Right atrium auricular region (tissue), 2 donors: ENCODE measurements at places on chromosomes 16 and 17. TPM values are rescaled to one million over a fixed set of nuclear protein-coding genes. Genes with fewer than 3 reads are reported as not detected.
A peak's percentile ranks its signal among the peaks of the same experiment; 100 is the strongest.

- H3K27ac ChIP-seq, result no peak overlapping the region
- H3K4me3 ChIP-seq, result no peak overlapping the region
- H3K36me3 ChIP-seq, result no peaks in the 10 kb centered on the region
- no peak for DNase-seq
- no peaks in the 10 kb centered on the region for H3K27me3 ChIP-seq
Measured at GRCh38 chr17:66129759-66130158, 62.2 kb downstream of the CEP112 start.

DNA sequence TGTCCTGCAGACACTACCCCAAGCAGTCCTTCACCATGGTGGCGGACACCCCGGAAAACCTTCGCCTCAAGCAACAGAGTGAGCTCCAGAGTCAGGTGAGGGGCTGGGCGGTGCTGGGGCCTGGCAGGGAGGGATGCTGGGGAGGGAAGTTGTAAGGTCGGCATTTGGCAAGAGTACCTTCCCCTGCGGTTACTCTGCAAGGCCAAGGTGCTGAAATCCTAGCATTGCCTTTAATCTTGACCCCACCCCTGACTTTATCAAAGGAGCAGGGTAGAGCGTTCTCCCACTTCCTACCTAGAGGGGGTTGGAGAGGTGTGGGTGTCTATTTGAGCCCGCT lies 20.5 kb downstream of the LASP1 start:
- no peak overlapping the region for H3K4me3 ChIP-seq
- no peaks in the 10 kb centered on the region for H3K27me3 ChIP-seq
- peaks cover 58% of the 10 kb centered on the region for H3K36me3 ChIP-seq
- no peak overlapping the region for H3K27ac ChIP-seq
- no peaks in the 10 kb centered on the region for H3K4me1 ChIP-seq
- no peak for DNase-seq

DNA sequence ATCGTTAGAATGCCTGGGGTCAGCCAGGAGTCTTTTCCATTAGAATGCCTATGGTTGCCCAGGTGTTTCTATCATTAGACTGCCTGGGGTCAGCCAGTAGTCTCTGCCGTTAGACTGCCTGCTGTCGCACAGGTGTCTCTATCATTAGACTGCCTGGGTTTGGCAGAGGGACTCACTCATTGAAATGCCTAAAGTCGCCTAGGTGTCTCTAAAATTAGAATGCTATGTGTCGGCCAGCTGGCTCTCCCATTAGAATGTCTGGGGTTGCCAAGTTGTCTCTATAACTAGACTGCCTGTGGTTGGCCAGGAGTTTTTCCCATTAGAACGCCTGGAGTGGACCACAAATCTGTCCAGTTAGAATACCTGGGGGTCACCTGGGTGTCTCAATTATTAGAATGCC lies 2266.5 kb downstream of the TP53TG3F start:
- H3K36me3 ChIP-seq, result no peaks in the 10 kb centered on the region
- H3K4me3 ChIP-seq, result no peak overlapping the region
- peak; percentile 40 for DNase-seq

- no peaks in the 10 kb centered on the region for H3K27me3 ChIP-seq
- H3K36me3 ChIP-seq, result no peaks in the 10 kb centered on the region
- peak overlapping the region; percentile 97 for H3K27ac ChIP-seq
- H3K4me1 ChIP-seq, result no peaks in the 10 kb centered on the region
- peak; percentile 76 for DNase-seq
- peak overlapping the region; percentile 55 for H3K4me3 ChIP-seq
Measured at GRCh38 chr17:74430706-74431567, 951 bp upstream of the GPRC5C start.

- H3K4me3 ChIP-seq, result no peak overlapping the region
- DNase-seq, result no peak
- no peaks in the 10 kb centered on the region for H3K36me3 ChIP-seq
- H3K27ac ChIP-seq, result peak overlapping the region; percentile 43
- no peaks in the 10 kb centered on the region for H3K27me3 ChIP-seq
Measured at GRCh38 chr17:27565874-27566670, 64.9 kb upstream of the LGALS9 start.

GRCh38 chr17:50353600-50354195 lies 7.8 kb downstream of the XYLT2 start:
- DNase-seq, result no peak
- no peak overlapping the region for H3K27ac ChIP-seq
- H3K27me3 ChIP-seq, result no peaks in the 10 kb centered on the region
- peaks cover 54% of the 10 kb centered on the region for H3K36me3 ChIP-seq

GRCh38 chr17:83068641-83069570 lies 10.5 kb upstream of the METRNL start:
- no peak overlapping the region for H3K4me3 ChIP-seq
- no peaks in the 10 kb centered on the region for H3K36me3 ChIP-seq
- H3K27ac ChIP-seq, result no peak overlapping the region
- DNase-seq, result no peak
- H3K27me3 ChIP-seq, result no peaks in the 10 kb centered on the region
- no peaks in the 10 kb centered on the region for H3K4me1 ChIP-seq

GRCh38 chr17:79798299-79799173 lies 1.7 kb upstream of the CBX8 start:
- peak overlapping the region; percentile 80 for H3K4me3 ChIP-seq
- H3K27me3 ChIP-seq, result peaks cover 58% of the 10 kb centered on the region
- H3K36me3 ChIP-seq, result no peaks in the 10 kb centered on the region
- H3K4me1 ChIP-seq, result peaks cover 63% of the 10 kb centered on the region

- no peak overlapping the region for H3K27ac ChIP-seq
- no peaks in the 10 kb centered on the region for H3K36me3 ChIP-seq
- no peak for DNase-seq
Measured at GRCh38 chr16:51938861-51939260, 608.1 kb downstream of the TOX3 start.

DNA sequence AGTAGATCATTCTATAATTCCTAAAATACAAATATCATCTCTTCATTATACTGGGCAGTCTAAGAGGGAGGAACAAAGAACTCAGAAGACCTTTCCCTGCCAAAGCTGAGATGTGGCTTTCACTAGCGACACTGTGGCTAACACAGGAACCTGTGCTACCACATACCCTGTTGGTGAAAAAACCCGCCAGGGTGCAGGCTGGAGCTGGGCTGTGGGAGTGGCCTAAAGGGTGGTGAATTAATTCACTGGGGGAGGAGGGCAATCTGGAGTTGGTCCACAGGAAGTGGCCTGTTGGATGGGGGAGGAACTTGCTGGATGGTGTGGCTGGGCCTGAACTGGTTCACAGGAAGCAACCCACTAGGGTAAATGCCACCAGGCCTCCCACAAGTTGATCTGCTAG lies 7.4 kb downstream of the ZNF594 start:
- no peaks in the 10 kb centered on the region for H3K27me3 ChIP-seq
- H3K36me3 ChIP-seq, result peaks cover 19% of the 10 kb centered on the region
- H3K4me1 ChIP-seq, result no peaks in the 10 kb centered on the region
- no peak overlapping the region for H3K27ac ChIP-seq
- DNase-seq, result no peak

GRCh38 chr17:82930043-82930923 lies 90.5 kb upstream of the ZNF750 start:
- DNase-seq, result no peak
- no peak overlapping the region for H3K27ac ChIP-seq
- H3K27me3 ChIP-seq, result no peaks in the 10 kb centered on the region
- no peak overlapping the region for H3K4me3 ChIP-seq

GRCh38 chr17:8292639-8293395 lies 2.4 kb downstream of the SLC25A35 start:
- H3K36me3 ChIP-seq, result no peaks in the 10 kb centered on the region
- DNase-seq, result no peak
- H3K4me1 ChIP-seq, result no peaks in the 10 kb centered on the region
- no peak overlapping the region for H3K4me3 ChIP-seq
- H3K27me3 ChIP-seq, result no peaks in the 10 kb centered on the region
- H3K27ac ChIP-seq, result no peak overlapping the region

DNA sequence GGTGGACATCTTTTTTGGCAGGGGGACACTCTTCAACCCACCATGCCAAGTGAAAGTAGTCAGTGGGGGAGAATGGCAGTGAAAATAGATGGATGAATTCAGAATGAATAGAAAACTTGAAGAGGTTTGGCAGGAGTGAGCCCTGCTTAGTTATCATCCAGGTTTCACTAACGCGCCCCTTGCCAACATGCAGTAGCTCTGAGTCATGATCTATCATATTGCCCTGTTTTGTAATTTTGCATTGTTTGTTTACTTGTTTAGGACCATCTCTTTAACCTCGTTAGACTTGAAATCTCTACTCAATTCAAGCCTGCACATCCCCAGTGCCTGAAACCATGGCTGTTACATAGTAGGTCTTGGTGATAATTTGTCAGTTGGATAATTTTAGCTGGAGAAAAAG lies 116.7 kb downstream of the RBFOX1 start:
- no peak for DNase-seq
- no peaks in the 10 kb centered on the region for H3K36me3 ChIP-seq
- no peak overlapping the region for H3K4me3 ChIP-seq
- H3K27ac ChIP-seq, result no peak overlapping the region
- H3K4me1 ChIP-seq, result no peaks in the 10 kb centered on the region

- no peaks in the 10 kb centered on the region for H3K4me1 ChIP-seq
- no peaks in the 10 kb centered on the region for H3K36me3 ChIP-seq
- no peaks in the 10 kb centered on the region for H3K27me3 ChIP-seq
- no peak for DNase-seq
- no peak overlapping the region for H3K4me3 ChIP-seq
Measured at GRCh38 chr17:29733166-29733565, 110.5 kb upstream of the CORO6 start.

- H3K36me3 ChIP-seq, result no peaks in the 10 kb centered on the region
- no peaks in the 10 kb centered on the region for H3K27me3 ChIP-seq
- DNase-seq, result no peak
- no peaks in the 10 kb centered on the region for H3K4me1 ChIP-seq
- H3K27ac ChIP-seq, result no peak overlapping the region
Measured at GRCh38 chr16:68823401-68824135, 19.8 kb upstream of the TANGO6 start.

GRCh38 chr16:60295451-60295850 lies 1561.3 kb upstream of the GOT2 start:
- H3K27ac ChIP-seq, result no peak overlapping the region
- H3K4me1 ChIP-seq, result no peaks in the 10 kb centered on the region
- no peak overlapping the region for H3K4me3 ChIP-seq
- no peaks in the 10 kb centered on the region for H3K27me3 ChIP-seq

DNA sequence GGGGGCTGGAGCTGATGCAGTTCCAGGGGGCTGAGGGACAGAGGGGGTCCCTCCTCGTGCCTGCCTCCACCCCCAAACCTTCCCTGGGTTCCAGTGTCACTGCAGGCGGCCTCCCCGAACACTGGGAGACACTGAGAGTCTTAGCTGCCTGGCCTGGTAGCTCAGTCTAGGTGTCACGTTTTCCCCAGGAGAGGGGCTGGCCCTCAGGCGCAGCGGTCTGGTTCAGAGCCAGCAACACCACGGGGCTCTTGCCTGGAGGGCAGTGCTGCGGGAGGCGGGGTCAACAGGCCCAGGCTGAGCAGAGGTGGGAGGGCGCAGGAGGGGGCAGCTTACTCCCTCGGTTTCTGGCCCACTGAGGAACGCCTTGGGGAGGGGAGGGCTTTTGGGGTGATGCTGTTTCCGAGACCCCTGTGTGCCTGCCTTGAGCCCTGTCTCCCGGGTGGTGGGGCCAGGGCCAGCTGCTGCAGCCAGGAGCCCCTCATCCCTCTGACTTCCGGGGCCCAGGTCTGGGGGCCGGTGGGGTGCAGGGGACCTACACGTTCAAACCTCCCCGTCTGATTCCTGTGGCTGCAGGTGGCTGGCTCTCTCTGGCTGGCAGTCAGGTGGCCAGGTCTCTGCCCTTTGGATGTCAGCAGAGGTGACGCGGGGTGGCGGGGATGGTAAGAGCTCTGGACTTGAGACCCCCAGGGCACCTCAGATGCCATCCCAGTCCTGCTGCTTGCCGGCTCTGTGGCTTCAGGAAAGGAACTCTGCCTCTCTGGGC lies 89.3 kb upstream of the GSE1 start:
- H3K4me1 ChIP-seq, result peaks cover 54% of the 10 kb centered on the region
- no peak overlapping the region for H3K27ac ChIP-seq
- no peak overlapping the region for H3K4me3 ChIP-seq
- H3K27me3 ChIP-seq, result no peaks in the 10 kb centered on the region

GRCh38 chr16:20901436-20902112 lies 1.0 kb downstream of the LYRM1 start:
- peaks cover 9% of the 10 kb centered on the region for H3K36me3 ChIP-seq
- H3K4me3 ChIP-seq, result peak overlapping the region; percentile 89
- H3K27ac ChIP-seq, result peak overlapping the region; percentile 96
- peak; percentile 71 for DNase-seq
- peaks cover 83% of the 10 kb centered on the region for H3K4me1 ChIP-seq
- H3K27me3 ChIP-seq, result no peaks in the 10 kb centered on the region

DNA sequence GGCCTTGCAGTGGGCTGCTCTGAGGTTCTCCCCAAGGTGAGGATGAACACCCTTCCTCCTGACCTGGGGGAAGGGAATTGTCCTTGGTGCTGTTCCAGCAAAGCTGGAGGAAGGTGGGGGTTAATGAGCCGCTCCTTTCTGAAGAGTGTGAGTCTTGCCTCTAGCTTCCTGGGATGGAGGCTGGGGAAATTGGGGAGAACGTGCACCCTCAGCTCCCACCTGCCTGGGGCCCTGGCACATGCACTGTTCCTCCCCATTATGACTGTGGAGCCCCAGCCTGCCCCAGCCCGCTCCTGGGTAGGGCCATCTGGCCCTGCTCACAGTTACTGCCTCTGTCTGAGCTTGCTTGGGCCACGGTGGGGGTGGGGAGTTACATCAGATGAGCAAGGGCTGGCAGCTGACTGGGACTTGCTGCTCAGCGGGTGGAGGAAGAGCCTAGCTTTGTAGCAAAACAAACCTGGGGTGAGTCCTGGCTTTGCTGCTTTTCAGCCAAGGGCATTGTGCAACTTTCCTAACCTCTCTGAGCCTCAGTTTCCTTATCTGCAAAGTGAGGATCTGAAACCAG lies 11.1 kb downstream of the TNS4 start:
- no peaks in the 10 kb centered on the region for H3K27me3 ChIP-seq
- no peak overlapping the region for H3K27ac ChIP-seq
- H3K36me3 ChIP-seq, result no peaks in the 10 kb centered on the region
- DNase-seq, result peak; percentile 82

GRCh38 chr17:37220607-37220953 lies 155.2 kb upstream of the C17orf78 start:
- H3K4me3 ChIP-seq, result no peak overlapping the region
- no peak for DNase-seq
- no peak overlapping the region for H3K27ac ChIP-seq
- H3K4me1 ChIP-seq, result no peaks in the 10 kb centered on the region
- H3K36me3 ChIP-seq, result peaks cover 7% of the 10 kb centered on the region

DNA sequence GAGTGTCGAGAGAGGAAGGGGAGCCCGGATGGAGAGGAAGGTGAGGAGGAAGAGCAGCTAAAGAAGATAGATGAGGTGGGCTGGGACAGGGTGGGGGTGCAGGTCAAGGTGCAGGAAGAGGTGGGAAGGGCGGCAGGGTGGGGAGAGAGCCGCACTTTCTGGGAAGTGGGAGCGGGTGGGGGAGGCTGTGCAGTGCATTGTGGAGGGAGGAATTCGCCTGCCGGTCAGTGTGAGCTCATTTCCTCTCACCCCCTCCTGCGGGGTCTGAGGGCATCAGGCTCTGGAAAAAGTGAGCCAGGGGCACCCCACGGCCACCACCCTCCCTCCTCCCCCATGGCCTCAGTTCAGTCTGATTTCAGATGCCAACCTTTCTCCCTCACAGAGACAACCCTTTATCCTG lies 2.5 kb upstream of the ARHGAP23 start:
- H3K4me1 ChIP-seq, result peaks cover 83% of the 10 kb centered on the region
- no peak overlapping the region for H3K4me3 ChIP-seq
- no peaks in the 10 kb centered on the region for H3K27me3 ChIP-seq
- DNase-seq, result no peak
- no peaks in the 10 kb centered on the region for H3K36me3 ChIP-seq
- peak overlapping the region; percentile 97 for H3K27ac ChIP-seq

The NBR1 gene
- 101 TPM for total RNA-seq

The C1QTNF1 gene
- total RNA-seq, result 401 TPM

The KIF18B gene
- 0.12 TPM for total RNA-seq

The CENPV gene
- total RNA-seq, result 16.9 TPM

The CSH1 gene
- not detected for total RNA-seq

The PABPN1L gene
- not detected for total RNA-seq

The PRSS33 gene
- not detected for total RNA-seq

The CDRT15 gene
- total RNA-seq, result not detected

The MINK1 gene
- total RNA-seq, result 20.9 TPM

The TP53TG3 gene
- not detected for total RNA-seq

The VAT1L gene
- 10.3 TPM for total RNA-seq

The GCGR gene
- not detected for total RNA-seq
